AG04450 (cell line): ENCODE measurements at places on chromosomes 11 and 22.

DNA sequence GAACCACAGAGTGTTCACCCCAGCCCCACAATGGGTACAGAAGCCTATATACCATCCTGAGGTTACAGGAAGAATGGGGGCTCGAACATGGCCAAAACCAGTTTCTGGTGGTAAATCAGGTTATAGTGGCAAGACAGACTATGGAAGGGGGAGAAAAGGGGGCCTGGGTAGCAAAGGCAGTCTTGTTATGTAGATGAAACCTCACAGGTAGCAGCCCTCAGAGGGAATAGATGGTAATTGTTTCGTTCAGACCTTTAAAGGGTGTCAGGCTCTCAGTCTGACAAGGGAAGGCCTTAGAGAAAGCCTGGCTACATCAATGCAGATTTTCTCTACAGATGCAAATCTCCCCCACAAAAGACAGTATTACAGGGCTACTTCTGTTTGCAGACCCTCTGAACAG lies 3.4 kb downstream of the CAPN1 start:
- DNase-seq = no peak

DNA sequence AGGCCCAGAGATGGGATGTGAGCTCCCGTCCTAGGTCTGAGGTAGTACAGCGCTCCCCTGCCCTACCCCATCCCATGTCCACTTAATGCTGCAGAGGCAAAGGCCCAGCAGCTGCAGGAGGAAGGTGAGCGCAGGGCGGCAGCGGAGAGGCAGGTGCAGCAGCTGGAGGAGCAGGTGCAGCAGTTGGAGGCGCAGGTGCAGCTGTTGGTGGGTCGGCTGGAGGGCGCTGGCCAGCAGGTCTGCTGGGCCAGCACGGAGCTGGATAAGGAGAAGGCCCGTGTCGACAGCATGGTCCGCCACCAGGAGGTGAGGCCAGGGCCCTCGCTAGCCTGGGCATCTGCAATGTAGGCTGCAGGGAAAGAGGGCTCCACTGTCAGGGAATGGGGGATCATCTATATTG lies 15.2 kb downstream of the CCDC157 start:
- DNase-seq = no peak

GRCh38 chr11:115718106-115718505 lies 213.9 kb upstream of the CADM1 start:
- no peak for DNase-seq

GRCh38 chr11:18320617-18321016 lies 1.3 kb downstream of the HPS5 start:
- DNase-seq = no peak

DNA sequence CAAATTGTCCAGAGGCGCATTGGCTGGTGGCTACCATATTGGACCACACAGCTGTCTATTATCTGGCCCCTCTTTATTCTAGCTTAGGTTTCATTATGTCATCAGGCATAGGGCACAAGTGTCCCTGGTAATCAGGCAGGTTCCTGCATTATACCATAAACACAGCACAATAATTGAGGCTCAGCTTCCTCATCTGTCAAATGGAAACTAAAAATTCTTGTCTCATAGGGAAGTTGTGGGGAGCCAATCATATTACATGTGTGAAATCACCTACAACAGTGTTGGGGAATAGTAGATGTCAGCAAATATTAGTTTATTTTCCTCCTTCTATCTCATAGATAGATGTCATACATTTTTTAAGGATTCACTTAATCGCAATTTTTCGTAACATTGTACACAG lies 231.0 kb upstream of the SORL1-AS1 start:
- no peak for DNase-seq

DNA sequence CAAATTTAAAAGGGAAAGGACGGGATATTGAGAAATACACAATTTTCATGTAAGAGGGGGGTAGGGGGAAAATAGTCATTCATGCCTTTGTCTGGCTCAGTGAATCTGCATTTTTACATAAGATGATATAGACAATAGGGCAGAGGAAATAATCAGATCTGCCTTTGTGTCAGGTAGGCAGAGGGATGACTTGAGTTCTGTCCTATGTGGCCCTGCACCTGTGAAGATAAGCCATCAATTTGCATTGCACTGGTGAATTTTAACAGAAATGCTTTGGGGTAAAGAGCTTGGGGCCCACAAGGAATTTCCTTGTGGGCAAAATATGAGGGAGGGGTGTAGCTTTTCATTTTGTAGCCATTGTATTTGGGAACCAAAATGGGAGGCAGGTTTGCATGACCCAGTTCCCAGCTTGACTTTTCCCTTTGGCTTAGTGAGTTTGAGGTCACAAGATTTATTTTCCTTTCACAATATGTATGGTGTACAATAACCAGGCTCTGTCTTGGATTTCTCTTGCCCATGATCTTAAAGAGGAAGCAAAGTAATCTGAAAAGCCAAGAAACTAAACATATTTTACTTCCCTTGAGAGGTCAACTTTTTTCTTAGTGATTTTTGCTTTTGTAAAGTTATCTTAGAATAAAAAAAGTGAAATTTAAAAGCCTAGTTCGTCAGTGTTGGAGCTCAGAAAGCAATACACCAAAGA lies 77.7 kb upstream of the SORL1 start:
- no peak for DNase-seq

GRCh38 chr22:33467080-33467479 lies 408.9 kb upstream of the SYN3 start:
- DNase-seq = no peak

- no peak for DNase-seq
Observed at GRCh38 chr22:33451866-33452469, 393.8 kb upstream of the SYN3 start.

DNA sequence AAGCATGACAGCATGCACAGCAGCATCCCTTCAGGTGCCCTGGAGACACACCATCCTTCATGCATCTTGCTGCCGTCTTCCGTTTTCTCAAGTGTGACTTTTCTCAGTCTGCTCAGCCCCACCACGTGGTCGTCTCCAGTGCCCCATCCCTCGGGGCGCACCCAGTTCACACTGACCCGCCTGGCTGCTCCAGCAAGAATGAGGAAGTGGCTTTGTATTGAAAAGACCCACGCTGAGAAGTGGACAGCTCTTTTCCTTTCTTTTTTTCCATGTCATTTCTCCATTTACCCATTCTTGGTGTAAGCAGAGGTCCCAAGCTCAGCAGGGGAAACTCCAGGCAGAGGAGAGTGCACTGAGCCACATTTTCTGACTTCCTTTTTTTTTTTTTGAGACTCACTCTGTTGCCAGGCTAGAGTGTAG lies 14.5 kb downstream of the SERPINH1 start:
- no peak for DNase-seq

GRCh38 chr22:27581236-27581635 lies 220.3 kb downstream of the MN1 start:
- DNase-seq = no peak

DNA sequence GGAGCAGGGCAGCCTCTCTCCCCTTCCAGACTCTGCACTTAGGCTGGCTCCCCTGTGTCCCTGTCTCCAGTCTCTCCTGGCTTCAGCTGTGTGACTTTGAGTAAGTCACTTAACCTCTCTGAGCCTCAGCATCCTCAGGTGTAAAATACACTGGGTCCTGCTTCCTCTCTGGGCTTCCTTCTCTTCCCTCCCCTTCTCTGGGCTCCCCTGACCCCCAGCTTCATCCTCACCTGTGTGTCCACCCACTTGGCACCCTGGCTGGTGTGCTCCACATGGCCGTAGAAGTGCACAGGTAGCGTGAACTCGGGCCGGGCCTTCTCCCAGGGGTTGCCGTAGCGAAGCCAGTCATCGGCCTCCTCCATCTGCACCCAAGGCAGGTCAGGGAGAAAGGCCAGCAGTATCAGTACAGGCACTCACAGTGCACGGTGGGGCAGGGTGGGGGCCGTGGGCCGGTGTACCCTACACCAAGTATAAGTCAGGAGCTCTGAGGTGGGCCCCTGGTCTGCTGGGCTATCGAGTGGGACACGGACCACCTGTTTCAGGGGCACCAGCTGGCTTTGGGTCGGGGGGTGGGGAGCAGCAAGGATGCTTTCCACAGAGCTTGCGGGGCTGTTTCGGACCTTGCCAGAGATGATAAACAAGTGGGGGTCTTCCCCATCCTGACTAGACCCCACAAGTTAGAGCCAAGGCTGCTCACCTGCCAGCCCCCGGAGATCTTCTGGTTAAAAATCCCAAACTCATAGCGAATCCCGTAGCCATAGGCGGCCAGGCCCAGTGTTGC lies 2.0 kb downstream of the PYGM start:
- no peak for DNase-seq
